ENCODE measurements at places on chromosomes 5 and 9.
A peak's percentile ranks its signal among the peaks of the same experiment; 100 is the strongest.

DNA sequence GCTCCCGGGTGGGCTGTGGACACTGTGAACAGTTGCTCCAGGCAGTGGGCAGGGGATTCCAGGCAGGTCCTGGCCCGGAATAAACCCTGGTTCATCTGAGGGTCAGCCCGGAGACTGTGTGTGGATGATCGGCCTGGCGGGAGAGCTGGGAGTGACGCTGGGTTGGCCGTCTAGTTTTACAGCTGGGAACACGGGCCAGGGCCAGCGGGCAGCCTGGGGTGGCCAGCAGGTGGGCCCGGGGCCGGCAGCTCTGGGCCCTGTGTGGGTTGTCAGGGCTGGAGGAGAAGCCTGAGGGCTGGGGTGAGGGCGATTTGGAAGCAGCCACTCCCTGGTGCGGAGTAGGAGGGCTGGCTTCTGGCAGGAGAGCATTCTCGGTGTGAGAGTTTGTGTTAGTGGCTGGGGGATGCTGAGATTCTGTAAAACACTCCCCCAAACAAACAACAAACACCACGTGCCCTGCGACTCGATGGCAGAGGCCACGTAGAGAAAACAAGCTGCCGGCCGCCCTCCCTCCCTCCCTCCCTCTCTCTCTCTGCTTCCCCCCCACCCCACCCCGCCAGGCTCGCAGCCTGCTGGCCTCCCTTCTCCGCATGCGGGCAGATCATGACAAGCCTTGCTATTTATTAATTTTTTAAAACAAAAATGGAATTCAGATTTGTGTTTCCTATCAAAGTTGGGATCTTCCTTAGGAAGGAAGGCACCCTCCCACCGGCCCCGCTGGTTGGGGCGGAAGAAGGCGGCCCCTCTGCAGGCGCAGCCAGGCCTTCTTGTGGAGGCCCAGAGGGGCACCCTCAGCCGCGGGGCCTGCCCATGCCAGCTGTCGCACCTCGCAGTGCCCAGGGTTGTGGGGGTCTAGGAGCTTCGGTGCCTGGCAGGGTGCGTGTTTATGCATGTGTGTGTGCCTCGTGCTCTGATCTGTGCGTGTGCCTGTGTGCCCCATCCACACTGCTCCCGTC is 49.5 kb downstream of the RXRA start:
- no peak for DNase-seq

- DNase-seq = no peak
Measured at GRCh38 chr9:111937781-111938426, 41.3 kb downstream of the UGCG start.

DNA sequence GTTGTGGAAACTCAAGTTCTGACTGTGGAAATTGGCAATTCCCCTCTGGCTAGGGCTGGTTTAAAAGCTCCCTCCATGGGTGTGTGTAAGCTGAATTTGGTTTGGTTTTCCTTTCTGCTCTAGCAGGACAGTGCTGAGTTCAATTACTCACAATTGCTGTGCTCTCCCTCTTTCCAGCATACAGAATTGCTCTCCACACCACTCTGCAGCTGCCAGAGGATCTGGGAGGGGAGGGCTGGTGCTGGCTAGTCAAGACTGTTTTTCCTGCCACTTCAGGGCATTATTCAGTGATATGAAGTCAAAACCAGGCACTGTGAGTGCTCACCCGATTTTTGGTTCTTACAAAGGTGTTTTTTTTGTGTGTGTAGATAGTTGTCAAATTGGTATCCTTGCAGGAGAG is 336.9 kb upstream of the SLC24A2 start:
- no peak for DNase-seq

DNA sequence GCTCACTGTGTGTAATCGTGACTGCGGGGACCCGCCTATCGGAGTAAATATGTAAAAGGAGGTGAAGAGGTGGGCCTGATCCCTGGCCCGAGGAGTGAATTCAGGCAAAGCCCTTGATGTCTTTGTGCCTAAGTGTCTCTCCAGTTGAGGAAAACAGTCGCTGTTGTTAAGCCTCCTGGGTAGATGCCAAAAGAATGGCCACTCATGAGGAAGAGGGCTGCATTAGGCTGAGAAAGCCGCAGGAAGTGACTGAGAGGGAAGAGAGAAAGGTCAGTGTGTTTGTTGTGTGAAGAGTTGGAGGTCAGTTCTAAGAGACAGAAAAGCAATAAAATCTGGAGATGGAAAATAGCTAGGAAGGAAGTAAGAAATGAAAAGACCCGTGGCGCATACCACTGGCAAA is 35.8 kb upstream of the PIP5K1B start:
- DNase-seq = no peak

- no peak for DNase-seq
Measured at GRCh38 chr9:74497748-74498620, 849 bp downstream of the RORB start.

DNA sequence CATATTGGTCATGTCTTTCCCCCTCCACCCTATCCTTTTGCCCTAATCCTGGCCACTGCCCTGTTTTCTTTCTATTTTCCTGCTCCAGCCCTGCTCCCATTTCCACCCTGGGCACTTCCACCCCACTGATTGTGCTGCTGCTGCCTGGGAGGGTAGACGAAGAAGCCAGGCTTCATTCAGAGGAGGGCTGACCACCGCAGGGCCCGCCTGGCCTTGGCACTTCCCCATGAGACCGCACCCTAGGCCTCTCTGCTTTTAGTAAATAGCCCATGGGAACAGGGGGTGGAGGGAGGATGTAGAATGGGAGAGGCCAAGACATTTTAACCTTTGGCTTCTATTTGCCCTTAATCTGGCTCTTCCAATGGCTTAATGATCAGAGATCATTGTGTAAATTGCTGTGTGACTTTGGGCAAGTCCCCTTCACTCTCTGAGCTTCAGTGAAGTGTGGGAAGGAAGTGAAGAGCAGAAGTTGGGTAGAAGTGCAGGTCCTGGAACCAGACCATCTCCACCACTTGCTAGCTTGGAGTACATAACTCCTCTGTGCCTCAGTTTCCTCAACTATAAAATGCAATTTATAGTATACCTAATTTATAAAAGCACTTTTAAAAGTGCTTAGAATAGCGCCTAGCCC is 13.6 kb upstream of the GPX3 start:
- no peak for DNase-seq

GRCh38 chr5:112372543-112372942 is 46.5 kb downstream of the EPB41L4A start:
- DNase-seq = peak; percentile 4

DNA sequence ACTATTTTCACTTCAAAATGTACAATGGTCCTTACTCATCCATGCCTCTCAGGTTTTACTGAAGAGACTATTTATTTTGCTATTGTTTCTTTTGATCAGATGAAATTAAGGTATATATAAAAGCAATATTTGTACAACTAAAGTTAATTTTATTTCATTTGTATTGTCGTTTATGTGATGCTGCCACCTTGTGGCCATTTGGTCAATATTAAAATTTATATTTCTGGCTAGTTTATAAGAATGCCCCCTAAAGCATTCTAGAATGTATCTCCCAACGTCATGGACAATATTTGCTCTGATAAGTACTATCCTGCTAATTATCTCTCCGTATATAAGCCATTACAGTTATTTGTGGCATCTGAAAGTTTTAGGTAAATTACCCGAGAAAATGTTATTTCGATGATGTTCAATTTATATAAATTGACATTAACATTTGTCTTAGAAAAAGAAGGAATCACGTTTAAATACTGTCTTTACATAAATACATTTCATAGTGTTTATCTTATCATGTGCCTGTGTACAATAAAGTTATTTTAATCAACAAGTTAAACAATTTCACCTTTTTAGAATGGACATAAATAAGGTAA is 680.0 kb downstream of the TAF11L14 start:
- DNase-seq = peak; percentile 10

GRCh38 chr5:36659411-36659810 is 53.0 kb downstream of the SLC1A3 start:
- DNase-seq = no peak

DNA sequence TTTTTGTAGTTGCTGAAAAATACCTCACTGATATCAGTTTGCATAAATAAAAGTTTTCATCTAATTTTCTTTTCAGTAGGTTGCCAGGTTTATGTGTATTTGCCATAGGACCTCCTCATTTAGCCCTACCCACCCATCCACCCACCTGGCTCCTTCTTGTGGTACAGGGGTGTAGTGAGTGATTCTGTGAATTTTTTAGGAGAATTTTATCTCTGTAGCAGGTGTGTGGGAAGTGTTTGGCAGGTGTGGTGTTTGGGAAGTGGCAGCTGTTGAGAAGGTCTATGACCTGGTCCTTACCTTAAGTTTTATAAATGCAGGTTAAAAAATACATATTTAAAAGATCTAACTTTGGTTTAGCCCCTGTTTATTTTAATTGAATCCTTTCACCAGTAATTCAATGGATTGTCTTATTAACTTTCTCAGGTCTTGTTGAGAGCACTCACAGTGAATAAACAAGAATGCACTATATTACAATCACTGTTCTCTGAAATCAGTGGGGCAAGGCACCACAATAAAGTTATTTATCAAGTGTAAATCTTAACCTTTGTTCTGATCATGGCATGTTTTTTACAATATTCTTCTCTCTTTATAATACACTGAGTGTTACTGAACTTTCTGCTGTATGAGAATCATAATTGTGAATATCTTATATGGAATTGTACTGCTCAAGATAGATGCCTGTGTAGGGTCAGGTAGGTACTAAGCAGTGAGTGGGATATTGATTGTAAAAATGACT is 189.1 kb downstream of the WDR70 start:
- no peak for DNase-seq

- no peak for DNase-seq
Measured at GRCh38 chr9:123814496-123814895, 115.4 kb downstream of the DENND1A start.

DNA sequence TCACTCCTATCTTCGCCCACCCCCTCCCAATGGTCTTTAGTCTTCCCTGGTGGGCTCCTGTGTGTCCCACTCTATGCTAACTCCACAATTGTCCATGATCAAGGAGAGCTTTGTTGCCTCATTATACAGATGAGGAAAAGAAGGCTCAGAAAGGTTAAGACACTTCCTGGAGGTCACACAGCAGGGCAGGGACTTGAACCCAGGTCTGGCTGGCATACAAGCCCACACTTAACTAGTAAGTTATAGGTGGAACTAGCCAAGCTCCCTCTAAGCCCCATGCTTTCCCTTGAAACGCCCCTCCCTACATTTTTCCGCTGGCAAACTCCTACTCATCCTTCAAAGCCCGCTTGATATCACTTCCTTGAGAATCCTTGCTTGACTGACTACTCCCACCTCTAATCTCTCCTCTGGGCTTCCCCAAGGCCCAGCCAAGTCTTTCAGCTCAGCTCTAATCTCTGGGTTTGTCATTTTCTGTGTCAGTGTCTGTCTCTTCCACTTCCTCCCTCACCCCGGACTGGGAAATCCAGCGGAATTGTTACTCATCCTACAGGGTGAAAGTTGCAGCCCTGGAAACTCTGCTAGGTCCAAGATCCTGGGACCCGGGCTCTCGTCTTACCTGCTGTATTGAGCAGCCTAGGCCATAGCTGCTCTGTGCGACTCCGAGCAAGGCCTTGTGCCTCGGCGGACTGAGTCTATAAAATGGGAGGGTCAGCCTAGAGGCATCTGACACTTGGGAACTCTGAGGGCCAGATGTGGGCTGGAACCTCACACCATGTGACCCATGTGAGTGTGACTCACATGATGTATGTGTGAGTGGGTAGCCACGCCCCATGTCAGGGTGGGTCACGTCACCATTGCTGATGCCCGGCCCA is 144.5 kb downstream of the GAPVD1 start:
- peak; percentile 57 for DNase-seq

DNA sequence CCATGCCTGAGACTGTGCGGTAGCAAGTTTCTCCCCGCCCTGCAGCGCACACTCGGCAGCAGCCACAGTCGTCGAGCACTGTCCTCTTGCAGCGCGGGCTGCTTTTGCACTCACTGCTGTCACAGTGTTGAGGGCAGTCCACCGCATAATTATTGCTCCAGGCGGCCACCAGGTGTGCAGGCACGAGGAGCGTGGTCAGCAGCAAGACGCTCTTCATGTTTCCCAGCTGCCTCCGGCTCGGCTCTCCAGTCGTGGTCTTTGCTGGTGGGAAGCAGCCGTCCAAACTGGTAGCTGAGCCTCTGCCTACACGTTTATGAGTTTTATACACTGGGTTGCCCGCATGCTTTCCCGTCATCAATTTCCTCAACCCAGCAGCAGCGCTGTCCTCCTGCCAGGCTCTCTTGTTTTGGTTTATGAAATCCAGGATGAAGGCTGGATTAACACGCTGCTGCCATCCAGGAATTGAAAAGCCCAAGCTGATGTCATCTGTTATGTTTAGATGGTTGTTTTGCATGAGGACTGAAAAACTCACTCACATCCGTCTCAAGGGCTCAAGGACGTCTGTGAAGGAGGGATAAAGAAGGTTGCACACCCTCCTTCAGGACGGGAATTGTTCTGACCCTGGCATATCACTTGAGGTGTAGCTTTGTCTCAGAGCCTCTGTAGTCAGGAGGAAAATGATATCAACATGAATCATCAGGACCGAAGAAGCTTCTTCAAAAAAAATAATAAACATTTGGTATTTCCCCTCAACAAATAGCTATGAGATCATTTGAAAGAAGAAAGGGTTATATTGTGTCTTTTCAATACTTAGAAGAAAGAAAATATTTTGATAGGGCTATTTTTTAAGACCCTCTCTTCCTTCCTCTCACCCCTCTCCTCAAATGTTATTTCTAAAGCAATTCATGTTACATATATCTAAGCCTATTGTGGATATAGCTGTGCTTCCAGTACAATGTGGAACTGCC is at the start of gene ESM1:
Gene ESM1 (minus strand): TSS at position 293 of the 968 bp plus-strand sequence. CDS start 76 bp downstream, at position 217.
- peak; percentile 76 for DNase-seq

- DNase-seq = no peak
Measured at GRCh38 chr9:114989600-114990410, 59.4 kb upstream of the TNFSF8 start.

GRCh38 chr9:83957248-83957513 is 22.8 kb downstream of the HNRNPK start:
- no peak for DNase-seq

DNA sequence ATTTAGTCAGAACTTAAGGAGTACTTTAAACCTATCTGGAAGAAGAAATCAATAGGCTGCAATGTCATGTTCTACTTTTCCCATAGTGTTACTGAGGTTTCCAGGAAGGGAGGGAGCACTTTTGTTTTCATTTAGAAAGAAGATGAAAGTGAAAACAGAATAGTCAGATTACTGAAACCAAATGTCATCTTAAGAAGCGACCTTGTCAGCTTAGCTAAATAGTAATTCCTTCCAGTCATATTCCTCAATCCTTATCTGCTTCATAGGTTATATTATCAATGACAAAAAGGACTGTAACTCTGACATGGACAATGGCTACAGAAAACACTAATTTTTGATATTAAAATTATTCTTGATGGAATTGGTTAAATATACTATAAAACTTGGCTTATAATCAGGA is 27.7 kb downstream of the SAR1B start:
- no peak for DNase-seq

DNA sequence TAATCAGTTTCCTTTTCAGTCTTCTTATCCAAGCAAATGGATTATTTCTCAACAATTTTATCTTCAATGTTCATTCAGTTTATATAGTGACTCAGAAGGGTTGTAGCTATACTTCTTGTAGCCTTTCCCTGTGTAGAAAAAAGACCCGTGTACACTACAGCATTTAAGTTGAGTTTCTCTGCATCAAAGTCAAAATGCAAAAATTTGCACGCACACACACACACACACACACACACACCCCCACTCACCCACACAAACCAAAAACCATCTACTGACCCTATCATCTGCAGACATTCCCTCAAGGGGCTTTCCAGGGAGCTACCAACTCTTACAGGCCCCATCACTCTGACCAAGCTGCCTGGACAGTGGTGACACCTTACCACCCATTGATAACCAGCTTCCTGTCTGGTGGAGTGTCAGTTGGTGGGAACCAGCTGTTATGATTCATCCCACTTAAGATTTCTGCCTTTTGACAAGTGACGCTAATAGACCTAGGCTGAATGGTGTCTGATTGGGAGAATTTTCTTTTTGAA is 12.2 kb upstream of the ELL2 start:
- DNase-seq = no peak

- DNase-seq = no peak
Measured at GRCh38 chr9:10387282-10387681, 225.5 kb downstream of the PTPRD start.

All from HFFc6 (cell line).